Activated effector memory CD4-positive, alpha-beta T cell treated with anti-CD3 and anti-CD28 coated beads, Interleukin-2, amount 50 U/mL, for 16 hours (primary cell): ENCODE measurements at places on chromosomes 1 and 21.

- DNase-seq, result no peak
Observed at GRCh38 chr1:94951509-94952208, 24.7 kb upstream of the CNN3 start.

GRCh38 chr1:17903386-17903785 is 148.3 kb downstream of the ACTL8 start:
- no peak for DNase-seq

DNA sequence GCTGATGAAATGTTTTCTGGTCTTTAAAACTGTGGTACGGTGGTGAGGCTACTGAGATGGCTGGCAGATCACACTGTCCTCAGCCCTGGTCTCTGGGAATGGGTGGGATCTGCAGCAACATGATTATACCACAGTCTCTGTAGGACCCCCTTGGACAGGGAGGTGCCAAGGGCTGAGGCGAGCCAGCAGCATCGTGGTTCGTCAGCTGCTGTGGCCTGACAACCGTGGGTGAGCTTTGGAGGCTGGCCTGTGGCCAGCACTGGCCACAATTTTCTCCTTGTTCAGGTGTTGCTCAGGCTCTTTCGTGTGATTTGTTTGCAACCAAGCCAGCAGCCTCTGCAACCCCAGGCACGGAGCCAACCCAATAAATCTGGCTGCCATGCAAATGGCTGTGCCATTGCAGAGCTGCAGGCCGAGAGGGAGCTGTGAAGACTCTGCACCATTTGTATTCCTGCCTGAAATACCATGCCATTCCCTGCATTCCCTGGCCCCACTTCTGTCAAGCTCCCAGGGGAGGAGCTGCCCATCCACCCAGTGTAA is 70.9 kb downstream of the PCP4 start:
- no peak for DNase-seq

- DNase-seq, result no peak
Observed at GRCh38 chr1:22914633-22915217, 57.9 kb downstream of the LACTBL1 start.

DNA sequence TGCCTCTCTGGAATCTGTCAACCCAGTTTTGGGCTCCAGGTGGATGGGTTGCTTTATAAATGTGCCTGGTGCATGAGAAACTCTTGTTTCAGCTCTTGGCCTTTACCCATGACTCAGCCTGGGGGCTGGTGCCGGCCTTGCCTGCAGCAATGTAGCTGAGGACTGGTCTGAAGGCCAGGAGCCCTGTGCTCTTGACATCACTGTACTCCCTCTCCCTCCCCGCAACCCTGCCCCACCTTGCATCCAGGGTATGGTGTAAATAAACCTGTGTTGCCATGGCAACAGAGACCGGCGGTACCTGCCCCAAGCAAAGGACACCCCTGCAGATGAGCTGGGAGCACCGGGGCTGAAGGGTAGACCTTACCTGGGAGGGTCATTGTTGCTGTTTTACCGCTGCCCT is 13.3 kb downstream of the FAM151A start:
- no peak for DNase-seq

DNA sequence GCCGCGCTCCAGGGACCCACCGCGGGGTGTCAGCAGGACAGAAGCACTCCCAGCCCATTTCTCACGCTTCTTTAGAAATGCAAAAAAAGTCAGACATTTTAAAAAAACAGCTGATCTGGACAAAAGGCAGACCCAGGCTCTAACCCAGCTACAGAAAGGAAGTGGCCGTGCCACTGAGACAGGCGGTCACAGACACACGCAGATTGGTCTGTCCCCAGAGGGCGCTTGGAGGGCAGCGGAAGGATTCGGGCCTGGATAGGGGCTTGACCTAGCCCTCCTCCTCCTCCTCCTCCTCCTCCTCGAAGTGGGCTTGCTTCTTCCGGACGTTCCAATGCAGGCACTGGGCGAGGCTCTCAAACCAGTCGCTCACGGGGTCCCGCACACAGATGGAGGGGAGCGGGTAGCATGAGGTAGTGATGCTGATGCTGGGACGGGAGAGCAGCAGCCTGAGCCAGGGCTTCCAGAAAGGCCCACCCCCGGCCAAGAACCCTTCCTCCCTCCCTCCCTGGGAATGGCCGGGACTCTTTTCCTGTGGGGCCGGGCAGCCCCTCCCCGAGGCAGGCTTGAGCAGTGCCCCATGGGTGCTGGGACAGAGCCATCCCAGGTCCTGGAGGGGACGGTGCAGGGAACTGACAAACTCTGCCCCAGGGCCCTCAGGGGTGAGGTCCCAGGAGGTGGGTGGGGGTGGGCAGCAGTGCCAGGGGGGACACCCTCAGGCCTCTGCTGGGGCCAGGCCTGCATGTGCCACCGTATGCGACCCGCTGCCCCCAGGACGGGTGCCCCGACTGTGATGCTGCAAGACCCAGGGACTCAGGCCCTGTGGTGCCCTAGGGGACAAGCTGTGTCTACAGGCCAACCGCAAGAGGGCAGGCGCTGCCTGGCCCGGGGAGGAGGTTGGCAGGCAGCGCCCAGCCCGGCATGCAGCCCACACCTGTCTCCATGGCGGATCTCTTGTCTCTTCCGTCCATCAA is 25.3 kb downstream of the NADK start:
- no peak for DNase-seq

DNA sequence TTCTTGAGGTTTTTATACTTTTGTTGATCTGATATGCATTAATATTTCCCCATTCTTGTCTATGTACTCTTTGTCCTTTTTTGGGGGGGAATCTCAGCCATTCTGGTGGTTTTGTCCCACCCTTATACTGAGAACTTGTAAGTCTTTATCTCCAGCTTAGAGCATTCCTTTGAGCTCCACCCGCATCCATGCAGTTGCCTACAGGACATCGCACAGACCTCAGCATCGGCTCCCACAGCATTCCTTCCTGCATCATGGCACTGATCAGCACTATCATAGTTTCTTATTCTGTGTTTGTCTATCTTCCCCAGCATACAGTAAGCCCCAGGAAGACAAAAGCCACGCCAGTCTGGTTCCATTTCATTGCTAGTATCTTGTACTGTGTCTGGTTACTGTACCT is 33.0 kb downstream of the HHAT start:
- no peak for DNase-seq
